NCI-H2081 (cell line): ENCODE measurements at places on chromosomes 3 and 15.

- DNase-seq: peak; percentile 11
Measured at GRCh38 chr3:31704591-31705179, 172.0 kb downstream of the STT3B start.

DNA sequence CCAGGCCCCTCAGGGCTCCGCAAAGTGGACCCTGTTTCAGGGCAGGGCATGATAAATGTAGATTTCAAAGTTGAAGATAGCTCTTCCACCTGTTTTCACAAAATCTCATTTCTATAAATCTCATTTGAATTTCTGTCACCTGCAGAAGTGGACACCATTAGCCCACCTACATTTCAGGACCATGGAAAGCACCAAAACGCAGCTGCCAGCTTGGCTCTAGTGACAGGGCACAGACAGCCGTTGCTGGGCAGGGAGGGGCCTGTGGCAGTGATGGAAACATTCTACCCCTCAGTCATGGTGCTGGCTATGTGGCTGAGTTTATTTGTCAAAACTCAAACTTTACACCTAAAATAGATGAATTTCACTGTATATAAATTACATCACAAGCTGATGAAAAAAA, 40.4 kb downstream of the PRR23E start:
- DNase-seq: no peak

GRCh38 chr15:72086010-72086697, 31.8 kb downstream of the MYO9A start:
- no peak for DNase-seq

- no peak for DNase-seq
Measured at GRCh38 chr3:42096796-42097565, 5.8 kb downstream of the TRAK1 start.

DNA sequence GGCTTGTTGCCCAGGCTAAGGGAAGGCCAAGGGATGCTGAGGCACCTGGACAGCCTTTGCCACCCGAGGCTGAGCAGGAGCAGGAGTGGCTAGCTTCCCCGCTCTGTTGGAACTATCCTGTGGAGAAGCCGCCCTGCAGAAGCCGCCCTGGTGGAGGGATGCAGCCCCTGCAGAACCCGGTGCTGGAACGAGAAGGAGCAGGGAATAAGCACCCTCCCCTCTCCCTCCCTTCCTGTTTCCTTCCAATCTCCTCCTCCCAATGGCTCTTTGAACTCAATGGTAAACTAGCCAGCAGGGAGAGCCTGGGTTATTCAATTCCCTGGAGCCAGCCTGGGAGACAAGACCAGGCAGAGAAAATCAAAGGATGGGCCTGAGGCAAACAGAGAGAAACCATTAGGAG, 11.8 kb upstream of the HRG start:
- DNase-seq: no peak

DNA sequence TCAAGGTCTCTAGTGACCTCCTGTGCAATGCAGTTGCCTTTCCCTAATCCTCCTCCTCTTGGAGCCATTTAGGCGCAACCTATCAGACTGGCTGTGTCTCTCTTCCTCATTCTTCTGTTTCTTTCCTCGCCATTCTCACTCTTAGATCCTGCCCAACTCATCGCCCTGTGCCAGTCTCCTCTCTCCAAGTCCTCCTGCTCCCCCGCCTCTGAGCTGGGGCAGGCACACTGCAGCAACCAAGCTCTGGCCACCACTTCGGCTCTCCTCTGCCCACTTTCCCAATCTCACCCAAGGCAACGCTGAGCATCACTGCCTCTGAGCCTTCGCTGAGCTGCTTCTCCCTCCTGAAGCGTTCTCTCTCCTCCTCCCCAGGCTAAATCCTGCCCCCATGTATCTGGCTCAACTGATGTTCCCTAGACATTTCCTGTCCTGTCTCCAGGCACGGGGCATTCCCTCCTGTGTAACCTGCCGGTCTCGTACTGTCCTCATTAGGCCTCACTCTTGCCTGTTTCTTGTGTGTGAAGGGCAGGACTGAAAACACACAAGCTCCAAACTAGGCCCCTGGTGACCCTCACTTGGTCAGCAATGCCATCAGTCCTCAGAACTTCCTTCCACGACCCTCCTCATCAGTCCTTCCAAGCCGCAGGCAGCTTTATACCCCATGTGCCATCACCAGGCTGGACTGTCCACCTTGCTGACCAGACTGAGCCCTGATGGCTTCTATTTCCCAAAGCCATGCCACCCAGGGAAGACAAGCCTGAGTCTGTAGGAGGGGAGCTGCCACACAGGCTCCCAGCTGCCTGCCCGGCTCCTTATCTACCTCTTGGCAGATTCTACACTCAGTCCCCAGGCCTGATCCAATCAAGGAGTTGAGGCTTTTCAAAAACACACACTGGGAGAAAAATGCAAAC, 85.6 kb downstream of the SEC22A start:
- no peak for DNase-seq

DNA sequence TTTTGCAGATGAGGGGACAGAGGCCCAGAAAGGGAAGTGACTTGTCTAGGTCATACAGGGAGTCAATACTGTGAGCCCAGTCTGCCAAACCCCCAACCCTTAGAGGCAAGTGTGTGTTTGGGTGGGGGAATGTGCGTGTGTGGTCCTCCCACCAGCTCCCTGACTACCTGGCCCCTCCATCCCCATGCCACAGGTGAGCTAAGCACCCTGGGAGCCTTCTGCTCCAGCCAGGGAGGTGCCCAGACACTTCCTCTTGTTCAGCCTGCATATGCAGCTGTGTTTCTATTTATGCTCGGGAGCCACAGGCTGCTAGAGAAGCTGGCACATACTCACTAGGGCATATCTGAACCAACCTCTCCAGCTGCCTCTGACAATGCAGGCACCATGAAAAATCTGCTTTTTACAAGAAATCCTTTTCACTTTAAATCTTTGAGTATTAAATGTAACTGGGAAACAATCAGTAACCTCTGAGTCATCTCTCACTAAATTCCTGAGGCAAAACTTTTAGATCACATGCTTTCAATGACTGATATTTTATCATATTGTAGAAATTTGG, 20.7 kb downstream of the TBC1D2B start:
- peak; percentile 46 for DNase-seq

- peak; percentile 87 for DNase-seq
Measured at GRCh38 chr3:168671091-168671490, 575.4 kb upstream of the GOLIM4 start.

- DNase-seq: no peak
Measured at GRCh38 chr3:72009851-72010443, 225.0 kb upstream of the PROK2 start.

DNA sequence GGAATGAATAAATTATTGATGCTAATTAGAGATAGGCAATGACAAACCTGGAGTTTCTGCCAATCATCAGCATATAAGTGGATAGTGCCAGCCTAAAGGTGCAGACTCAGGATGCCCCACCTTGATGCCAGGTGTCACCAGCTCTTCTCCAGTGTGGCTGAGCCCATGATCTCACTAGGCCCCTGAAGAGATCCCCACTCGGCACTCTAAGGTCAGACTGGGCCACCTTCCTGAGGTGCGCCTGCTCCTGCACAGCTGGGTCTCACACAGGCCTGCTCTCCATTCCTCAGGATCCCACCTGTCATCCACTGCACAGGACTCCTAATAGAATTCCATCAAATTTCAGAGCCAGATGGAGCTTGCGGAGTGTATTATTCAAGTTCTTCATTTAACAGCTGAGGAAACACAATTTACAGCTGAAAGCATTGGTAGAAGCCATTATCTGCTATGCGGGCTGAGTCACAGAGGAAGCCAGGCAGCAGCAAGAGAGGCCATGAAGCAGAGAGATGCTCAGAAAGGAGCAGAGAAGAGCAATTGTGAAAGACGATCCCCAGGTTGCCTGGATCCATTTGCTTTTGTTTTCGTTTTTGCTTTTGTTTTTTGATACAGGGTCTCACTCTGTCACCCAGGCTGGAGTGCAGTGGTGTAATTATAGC, 25.1 kb upstream of the FSTL1 start:
- no peak for DNase-seq

- no peak for DNase-seq
Measured at GRCh38 chr3:30245858-30246622, 360.4 kb upstream of the TGFBR2 start.

- DNase-seq: no peak
Measured at GRCh38 chr15:51089699-51090453, 4.8 kb downstream of the TNFAIP8L3 start.

- no peak for DNase-seq
Measured at GRCh38 chr3:108525256-108525655, 14.9 kb upstream of the MYH15 start.

DNA sequence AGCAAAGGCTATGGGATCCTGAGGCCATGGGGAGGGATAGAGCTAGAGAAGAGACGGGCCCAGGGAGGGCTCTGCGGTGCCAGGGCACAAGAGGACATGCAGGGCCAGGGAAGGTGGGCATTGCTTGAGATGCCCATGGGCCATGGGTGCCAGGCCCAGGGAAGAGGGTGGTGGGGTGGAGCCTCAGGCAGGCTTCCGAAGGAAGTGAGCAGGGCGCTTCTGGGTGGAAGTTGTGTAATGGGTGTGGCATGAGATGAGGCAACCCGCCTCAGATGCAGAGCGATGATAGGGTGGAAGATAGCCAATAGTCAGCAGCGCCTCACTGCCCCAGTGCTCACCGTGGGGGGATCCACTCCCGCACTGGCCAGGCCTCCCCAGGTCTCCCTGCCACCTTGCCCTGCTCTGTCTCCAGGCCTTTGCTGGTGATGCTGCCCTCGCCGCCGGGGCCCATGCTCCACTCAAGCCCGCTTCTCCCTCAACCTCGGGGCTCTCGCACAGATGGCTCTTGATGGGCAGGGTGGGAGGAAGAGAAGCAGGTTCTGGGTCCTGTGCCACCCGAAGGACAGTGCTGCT, 51.4 kb downstream of the DNAJB8 start:
- no peak for DNase-seq

- DNase-seq: no peak
Measured at GRCh38 chr15:52797625-52798501, 7.7 kb upstream of the ONECUT1 start.

DNA sequence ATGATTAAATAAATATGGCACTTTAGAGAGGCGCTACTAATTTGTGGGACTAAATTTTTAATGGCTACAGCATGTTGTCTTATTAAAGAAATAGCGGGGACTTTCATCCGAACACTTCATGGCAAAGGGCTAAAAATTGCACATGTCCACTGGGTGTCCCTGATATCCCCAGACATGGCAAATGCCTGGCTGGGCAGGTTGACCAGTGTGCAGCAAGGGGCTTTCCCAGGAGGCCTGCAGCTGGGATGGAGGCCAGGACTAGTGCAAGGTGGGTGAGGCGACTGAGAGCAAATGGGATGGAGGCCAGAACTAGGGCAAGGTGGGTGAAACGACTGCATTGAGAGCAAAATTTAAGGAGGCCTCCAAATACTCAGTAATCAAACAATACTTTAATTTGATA, 167.4 kb upstream of the SMAD3 start:
- no peak for DNase-seq

GRCh38 chr3:124780761-124781475, 50.7 kb downstream of the UMPS start:
- no peak for DNase-seq

- DNase-seq: no peak
Measured at GRCh38 chr3:29789686-29790085, 508.8 kb downstream of the RBMS3 start.

DNA sequence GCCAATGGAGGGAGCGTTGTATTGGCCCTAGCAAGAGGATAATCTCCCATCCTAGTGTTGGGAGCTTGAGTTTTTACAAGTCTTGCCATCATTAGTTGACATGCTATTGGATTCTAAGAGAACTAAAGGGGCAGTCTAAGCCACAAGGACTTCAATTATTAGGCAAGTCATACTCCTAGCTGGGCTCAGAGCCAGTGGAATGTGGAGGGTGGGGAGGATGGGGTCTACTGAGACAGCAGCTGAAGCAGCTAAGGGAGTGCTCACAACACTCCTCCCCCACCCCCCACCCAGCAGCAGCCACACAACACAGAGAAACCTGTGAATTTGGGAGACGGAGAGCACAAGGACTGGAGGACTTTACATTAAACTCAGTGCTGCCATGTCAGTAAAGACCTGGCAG, 27.9 kb downstream of the FRG2C start:
- no peak for DNase-seq

- DNase-seq: no peak
Measured at GRCh38 chr15:89542369-89542768, 32.9 kb upstream of the TICRR start.

DNA sequence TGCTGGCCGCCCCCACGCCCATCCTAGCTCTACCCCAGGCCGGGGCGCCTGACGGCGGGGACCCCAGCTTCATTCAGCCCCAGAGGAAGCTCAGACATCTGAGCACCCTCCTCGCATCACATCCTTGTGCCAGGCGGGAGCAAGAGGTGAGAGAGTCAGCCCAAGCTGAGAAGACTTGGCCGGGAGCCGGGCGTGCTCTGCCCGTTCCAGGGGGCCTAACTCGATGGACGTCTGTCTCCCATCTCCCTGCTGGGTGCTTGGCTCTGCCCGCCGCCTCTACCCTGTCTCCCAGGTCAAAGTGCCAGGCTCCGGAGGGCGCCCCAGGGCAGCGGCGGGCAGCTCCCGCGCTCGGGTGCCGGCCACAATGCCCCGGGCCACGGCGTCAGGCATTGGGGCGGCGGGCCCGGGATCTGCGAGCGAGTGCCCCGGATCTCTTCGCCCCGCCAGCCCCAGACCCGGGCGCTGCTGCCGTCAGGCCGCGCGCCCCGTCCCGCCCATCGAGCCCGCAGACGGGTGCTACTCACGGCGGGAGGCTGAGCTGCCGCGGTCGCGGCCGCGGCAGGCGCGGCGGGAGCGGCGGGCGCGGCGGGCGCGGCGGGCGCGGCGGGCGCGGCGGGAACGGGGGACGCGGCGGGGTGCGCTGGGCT, 388 bp downstream of the DAPK2 start:
- DNase-seq: no peak

- DNase-seq: no peak
Measured at GRCh38 chr3:53939813-53940212, 48.2 kb upstream of the SELENOK start.
